ENCODE measurements at places on chromosomes 11 and 22.

DNA sequence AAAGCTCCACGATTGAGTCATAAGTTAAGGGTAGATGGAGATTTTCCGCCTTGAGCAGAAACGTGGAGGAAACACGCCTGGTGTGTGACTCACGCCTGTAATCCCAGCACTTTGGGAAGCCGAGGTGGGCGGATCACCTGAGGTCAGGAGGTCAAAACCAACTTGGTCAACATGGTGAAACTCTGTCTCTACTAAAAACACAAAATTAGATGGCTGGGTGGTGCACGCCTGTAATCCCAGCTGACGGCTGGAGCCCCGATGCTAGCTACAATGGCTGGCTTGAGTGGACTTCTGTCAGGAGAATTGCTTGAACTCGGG lies 17.3 kb upstream of the DGCR8 start:
- no peak for DNase-seq

GRCh38 chr22:24827296-24827695 lies 21.3 kb downstream of the SGSM1 start:
- no peak for DNase-seq

DNA sequence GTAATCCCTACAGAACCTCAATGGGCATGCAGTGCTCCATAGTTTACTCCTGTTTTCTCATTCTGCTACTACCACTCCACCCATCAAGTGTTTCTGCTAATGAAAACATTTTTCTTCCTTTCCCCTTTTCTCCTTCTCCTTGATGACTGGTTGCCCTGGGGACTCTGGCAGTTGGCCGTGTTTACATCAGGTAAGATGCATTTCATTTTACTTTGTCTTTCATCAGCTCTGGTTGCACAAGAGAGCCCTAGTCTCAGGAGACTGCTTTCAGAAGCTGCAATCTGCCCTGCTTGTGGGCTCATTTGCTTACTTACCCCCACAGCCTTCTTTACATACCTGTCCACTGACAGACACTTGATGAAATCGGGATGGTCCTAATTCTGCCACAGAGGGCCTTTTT lies 19.6 kb upstream of the LIMK2 start:
- no peak for DNase-seq

DNA sequence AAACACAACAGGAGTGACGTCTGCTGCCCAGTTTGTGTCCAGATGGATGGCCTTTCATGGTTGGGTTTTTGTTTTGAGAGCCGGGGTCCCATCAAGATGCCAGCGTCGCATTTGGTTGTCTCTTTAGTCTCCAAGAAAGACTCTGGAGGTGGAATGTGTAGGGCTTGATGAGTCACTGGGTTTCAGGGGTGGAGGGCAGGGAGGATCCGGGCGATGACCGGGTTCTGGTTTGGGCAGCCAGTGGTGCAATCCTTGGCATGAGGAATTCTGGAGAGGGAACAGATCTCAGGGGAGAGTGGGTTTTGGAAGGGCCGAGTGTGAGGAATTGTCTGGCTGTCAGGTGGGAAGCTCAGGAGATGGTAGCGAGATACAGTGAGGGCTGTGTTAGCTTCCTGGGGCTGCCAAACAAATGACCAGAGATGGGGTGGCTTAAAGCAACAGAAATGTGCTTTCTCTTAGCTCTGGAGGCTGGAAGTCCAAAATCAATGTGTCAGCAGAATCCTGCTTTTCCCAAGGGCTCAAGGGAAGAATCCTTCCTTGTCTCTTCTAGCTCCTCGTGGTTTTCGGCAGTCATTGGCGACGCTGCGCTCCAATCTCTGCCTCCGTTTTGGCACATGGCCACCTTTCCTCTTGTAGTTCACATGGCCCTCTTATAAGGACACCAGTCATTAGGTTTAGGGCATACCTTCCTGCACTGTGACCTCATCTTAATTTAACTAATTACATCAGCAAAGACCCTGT lies 26.4 kb upstream of the PPFIA1 start:
- DNase-seq, result no peak

DNA sequence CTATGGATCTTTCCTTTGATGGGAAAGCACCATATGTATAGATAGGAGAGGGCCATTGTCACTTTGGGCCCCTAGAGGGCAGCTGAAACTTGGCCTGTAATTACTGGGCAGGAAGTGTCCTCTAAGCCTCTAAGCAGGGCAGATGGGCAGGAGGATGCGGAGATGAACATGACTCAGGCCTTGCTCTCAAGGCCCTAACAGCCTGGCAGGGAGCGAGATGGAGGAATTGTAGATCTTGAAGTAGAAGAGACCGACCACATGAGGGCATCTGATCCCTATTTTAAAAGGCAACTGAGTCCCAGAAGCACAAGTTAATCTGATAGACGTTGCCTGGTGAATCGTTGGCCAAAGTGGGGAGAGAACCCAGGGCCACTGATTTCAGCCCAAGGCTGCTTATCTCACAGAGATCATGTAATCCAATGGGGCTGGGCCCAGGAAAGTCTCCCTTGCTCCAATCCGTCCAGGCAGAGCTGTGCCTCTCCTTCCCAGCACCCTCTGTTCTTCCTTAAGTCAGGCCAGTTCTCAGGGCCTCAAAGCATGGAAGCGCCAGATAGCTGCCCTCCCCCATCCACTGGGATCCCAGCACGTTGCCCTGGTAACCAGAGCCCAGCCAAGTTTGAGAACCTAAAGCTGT lies 2.5 kb upstream of the SEPTIN3 start:
- peak; percentile 43 for DNase-seq

DNA sequence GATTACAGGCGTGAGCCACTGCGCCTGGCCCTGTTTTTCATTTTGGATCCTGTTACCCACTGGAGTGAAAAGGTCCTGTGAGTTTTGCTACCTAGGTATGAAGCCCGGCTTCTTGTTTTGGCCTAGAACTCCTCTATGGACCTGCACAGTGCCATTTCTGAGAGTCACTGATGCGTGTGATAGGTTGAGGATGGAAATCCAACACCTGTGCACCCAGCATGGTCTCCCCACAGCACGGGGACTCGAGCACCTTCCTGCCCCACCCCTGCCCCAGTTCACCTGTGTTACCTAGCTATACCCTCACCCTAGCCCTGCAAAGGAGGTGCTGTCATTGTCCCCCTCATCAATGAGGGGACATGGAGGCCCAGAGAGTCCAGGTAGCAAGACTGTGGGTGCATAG lies 5.1 kb downstream of the FBLN1 start:
- no peak for DNase-seq

DNA sequence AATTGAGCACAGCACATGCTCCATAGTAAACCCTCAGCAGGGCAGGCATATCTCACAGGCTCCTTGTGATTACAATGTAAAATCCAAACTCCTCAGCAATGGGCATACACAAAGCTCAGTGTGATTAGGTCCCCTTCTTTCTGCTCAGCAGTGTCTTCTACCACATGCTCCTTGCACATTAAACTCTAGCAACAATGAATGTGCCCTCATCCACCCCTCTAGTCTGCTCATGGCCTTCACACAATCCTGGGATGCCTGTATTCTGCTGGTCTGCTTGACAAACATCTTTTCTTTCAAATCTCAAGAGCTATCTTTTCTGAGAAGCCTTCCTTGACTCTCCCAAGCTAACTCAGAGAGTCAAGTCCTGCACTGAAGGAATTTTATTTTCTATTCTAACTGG lies 32.4 kb upstream of the DBX1 start:
- no peak for DNase-seq

DNA sequence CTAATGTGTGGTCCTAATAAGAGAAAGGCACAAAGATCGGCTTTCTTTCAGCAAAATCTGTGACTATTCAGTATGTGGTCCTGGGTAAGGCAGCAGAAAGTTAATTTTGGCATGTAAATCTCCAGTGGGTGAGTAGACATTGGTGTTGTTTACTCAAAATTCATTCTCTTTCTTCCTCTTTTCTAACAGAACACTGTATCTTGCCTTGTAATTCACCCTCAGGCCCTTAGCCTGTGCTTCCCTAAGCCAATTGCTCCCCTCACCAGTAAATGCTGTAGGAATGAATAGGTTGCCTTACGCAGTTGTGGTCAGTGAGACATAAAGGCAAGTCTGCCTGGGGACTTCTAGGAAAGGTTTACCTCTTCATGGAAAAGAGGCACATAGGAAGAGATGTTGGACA lies 49.9 kb upstream of the PDE3B start:
- no peak for DNase-seq

- no peak for DNase-seq
Measured at GRCh38 chr11:83073258-83073657, 1.6 kb upstream of the RAB30 start.

- DNase-seq, result no peak
Measured at GRCh38 chr22:49998718-49999062, 13.9 kb downstream of the IL17REL start.

DNA sequence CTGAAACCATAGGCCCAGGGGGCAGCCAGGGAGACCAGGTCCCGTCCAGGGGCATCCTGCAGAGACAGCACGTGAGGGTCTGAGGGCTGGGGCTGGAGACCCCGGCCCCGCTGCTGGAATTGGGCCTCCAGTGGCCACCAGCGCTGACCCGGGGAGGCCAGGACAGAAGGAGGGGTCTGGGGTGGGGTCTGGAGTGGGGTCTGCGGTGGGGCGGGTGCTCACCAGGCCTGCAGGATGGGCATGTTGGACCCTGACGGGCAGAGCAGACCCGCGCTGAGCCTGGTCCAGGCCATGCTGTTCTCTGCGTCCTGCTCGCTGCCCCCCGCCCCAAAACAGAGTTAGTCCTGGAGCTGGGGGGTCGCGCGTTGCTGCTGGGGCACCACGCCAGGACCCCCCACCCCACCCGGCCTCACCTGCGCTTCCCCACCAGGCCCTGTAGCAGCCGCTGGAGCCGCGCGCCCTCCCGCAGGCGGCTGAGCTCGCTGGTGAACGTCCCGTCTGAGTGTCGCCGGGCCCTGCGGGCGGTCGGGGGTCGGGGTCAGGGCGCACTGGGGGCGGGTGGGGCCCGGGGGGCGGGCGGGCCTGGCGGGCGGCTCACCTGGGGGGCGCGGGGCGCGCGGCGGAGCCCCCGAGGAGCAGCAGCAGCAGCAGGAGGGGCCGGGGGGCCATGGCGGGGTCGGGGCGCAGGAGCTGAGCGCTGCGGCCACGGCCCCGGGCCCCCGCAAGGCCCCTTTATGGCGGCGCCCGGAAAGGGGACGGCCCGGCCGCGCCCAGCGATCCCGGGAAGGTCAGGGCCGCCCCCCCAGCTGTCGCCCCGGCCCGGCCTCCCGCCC lies at the start of gene SCT:
TSS of gene SCT (minus strand) at position 707 of the 833 bp plus-strand sequence. CDS start at position 669, 38 bp downstream.
- DNase-seq, result no peak

GRCh38 chr22:23138584-23139435 lies 3.0 kb downstream of the RSPH14 start:
- no peak for DNase-seq

GRCh38 chr11:14350215-14350614 lies 8.8 kb downstream of the RRAS2 start:
- no peak for DNase-seq

- no peak for DNase-seq
Measured at GRCh38 chr11:13666708-13667107, 1.8 kb upstream of the FAR1 start.

DNA sequence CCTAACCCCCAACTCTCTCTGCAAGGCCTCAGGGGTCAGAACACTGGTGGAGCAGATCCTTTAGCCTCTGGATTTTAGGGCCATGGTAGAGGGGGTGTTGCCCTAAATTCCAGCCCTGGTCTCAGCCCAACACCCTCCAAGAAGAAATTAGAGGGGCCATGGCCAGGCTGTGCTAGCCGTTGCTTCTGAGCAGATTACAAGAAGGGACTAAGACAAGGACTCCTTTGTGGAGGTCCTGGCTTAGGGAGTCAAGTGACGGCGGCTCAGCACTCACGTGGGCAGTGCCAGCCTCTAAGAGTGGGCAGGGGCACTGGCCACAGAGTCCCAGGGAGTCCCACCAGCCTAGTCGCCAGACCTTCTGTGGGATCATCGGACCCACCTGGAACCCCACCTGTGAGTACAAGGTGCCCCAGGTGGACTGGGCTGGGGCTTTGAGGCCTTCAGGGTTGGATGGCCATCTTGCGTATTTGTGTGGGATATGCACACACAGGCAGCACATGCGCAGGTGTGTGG lies at the start of gene BEST1:
TSS of gene BEST1 (plus strand) at position 317 of the 513 bp plus-strand sequence. CDS start 1,456 bp downstream, outside the sequence.
- DNase-seq, result no peak

DNA sequence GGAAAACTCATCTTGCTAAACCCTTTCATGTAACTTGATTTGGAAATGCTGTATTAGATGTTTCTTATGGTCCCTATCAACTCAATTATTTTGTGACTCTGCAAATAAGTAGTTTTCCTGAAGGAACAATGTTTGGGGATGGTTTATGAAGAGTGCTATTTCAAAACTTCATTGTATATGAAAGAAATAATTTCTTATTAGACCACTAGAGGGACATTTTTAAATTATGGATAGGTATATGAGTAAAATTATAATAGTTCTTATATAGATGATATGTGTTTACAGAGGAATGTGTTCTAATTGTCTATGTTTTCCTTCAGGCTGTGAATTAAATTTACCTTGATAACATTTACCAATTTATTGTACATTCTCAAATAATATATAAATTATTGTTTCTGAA lies 509.4 kb upstream of the RAG2 start:
- DNase-seq, result no peak

DNA sequence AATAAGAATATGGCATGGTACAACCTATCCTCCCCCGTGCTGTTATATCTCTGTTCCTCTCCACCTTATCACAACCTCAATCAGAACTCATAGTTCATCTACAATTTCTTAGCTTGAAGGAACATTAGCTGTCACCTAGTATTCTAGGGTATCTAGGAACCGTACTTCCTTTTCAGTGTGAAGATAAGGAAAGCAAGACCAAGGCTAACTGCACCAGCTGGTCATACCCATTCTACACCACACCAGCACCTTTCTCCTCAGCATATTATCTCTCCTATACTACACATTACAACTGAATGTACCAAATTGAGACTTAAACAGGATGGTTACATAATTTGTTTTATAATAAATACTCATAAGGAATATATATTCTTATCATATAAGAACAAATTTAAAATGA lies 73.1 kb downstream of the ARHGAP32 start:
- DNase-seq, result no peak

DNA sequence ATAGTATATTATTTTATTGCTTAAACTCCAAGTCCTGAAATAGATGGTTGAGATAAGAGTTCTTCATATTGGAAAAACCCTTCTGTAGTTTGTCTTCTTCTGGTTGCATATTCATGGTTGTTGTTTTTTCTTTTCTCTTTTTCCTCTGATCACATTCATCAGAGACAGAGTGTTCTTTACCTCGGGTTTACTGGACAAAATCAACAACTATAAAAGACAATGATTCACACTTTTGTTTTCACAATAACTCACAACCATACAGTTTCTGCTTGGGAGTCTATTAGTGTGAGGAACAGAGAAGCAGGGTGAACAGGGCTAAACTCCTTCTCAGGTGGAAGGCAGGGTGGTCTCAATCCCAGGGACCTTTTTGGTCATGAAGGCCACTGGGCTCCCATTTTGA lies 2.6 kb upstream of the SLC22A25 start:
- no peak for DNase-seq

GRCh38 chr22:43639228-43639948 lies 172.7 kb downstream of the EFCAB6 start:
- DNase-seq, result no peak

DNA sequence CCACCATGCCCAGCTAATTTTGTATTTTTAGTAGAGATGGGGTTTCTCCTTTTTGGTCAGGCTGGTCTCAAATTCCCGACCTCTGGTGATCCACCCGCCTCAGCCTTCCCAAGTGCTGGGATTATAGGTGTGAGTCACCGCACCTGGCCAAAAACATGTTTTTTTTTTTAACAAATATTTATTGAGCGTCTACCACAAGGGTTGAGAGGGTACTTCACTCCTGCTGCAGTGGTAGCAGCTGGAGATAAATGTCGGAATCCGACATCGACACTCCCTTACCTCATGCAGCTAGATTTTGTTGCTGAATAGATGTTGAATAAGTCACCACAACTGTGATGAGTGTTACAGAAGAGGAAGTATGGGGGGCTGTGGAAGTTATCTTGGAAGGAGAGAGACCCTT lies 971 bp downstream of the DNAJB13 start:
- DNase-seq, result no peak

- no peak for DNase-seq
Measured at GRCh38 chr11:86726118-86726753, 53.8 kb upstream of the ME3 start.

Data from dermis microvascular lymphatic vessel endothelial cell (primary cell).